HFF-Myc (cell line): ENCODE measurements at places on chromosomes 13 and 19.

GRCh38 chr13:68185444-68186141 is 955.5 kb upstream of the PCDH9 start:
- no peak for DNase-seq

- no peak for DNase-seq
These were observed 80.3 kb downstream of the GJA3 start for GRCh38 chr13:20080377-20081164.

GRCh38 chr13:45042539-45042938 is 53.2 kb downstream of the GPALPP1 start:
- no peak for DNase-seq

DNA sequence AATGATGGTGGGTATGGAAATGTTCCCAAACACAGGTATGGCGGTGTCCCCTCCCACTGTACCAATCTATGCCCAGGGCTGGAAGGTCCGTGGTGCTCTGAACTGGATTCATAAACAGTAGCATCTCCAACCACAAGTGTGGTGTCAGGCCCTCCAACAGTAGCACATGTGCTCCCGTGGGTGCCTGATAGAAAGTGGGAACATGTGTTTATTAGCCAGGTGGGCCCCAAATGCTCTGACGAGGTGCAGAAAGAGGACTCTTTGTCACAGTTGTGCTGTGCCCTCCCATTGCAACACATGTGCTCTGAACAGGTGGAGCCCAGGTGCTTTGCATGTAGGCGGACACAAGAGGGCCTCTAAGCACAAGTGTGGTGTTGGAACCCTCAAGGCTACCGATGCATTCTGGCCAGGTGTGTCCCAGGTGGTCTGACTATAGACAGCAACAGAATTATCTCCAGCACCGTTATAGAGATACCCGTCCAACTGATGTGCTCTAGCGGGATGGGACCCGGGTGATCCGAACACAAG is 75.4 kb upstream of the ZNF30 start:
- no peak for DNase-seq

- peak; percentile 3 for DNase-seq
These were observed 1.3 kb upstream of the CEACAM6 start for GRCh38 chr19:41753936-41754529.

GRCh38 chr19:35641515-35642151 is at the start of gene ETV2:
Gene ETV2 (plus strand): TSS chr19:35641745. CDS start chr19:35642461, 716 bp downstream.
- no peak for DNase-seq

DNA sequence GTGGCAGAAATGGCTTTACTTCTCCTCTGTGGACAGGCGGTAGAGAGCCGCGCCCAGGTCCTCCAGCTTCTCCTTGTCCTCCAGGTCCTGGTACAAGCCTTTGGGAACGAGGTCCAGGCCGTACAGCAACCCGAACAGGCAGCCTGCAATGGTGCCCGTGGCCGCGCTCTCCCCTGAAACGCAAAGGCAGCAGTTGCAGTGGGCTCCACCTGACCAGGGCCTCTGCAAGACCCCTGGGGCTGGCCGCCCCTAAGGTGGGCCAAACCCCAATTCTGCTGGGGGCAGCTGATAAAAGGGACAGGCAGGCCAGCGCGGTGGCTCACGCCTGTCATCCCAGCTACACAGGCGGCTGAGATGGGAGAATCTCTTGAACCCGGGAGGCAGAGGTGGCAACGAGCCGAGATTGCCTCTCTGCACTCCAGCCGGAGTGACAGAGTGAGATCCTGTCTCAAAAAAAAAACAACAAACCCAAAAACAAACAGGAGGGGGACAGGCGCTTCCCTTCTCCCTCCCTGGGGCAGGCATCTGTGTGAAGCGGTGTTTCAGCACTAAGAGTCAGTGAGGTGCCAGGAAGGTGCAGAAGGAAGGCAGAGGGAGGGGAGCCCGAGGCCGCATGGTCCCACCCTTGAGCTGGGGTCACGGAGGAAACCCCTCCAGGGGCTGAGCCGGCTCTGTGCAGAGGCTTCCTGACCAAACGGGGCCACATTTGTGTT is 30.3 kb downstream of the ADPRHL1 start:
- no peak for DNase-seq

- DNase-seq, result no peak
These were observed 26.8 kb downstream of the CHAF1A start for GRCh38 chr19:4429256-4429655.

DNA sequence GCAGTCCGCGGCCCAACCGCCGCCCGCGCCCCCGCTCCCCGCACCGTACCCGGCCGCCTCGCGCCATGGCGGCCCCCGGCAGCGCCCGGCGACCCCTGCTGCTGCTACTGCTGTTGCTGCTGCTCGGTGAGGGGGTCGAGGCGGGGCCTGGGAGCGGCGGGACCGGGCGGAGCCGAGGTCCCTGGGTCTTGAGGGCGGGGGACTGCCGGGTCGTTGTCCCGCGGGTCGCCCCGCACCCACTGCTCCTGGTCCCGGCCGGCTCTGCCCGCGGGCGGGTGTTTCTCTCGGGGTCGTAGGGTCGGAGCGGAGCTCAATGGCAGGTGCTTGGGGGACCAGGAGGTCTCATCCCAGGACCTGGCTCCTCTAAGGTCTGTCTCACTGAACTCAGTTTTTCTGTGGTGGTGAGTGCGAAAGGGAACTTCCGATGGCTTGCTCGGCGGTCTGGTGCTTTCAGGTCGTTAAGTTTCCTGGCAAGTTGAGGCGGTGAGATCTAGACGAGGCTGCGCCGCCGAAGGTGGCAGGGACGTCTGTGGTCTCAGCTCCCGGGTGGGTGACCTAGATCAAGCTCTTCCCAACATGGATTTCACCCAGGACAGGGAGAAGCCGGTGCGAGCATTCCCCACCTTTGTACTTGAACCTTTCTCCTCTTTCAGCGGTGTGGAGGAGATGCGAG is 467 bp downstream of the LAMP1 start:
- no peak for DNase-seq

- DNase-seq, result no peak
These were observed 9.5 kb upstream of the ZNF541 start for GRCh38 chr19:47582320-47582909.

GRCh38 chr13:87779426-87779825 is 108.3 kb downstream of the SLITRK5 start:
- DNase-seq, result no peak

DNA sequence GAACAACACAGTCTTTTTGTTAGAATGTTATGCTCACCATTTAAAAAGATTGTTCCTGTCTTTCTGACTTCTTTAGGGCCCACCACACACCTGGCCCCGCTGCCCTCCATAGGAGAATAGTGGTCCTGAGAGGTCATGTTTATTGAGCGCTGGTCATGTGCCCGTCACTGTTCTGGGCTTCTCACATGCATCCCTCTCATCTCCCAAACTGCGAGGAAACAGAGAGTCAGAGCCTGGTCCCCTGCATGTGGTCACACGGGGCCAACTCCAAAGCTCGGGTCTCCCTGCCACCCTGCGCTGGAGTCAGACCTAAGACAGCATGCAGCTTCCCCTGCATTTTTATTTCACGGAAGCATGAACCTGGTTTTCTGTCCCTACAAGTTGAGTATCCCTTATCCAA is 70.4 kb upstream of the GPR183 start:
- DNase-seq, result no peak

- DNase-seq, result no peak
These were observed 17.2 kb upstream of the SLITRK6 start for GRCh38 chr13:85816413-85816812.

GRCh38 chr13:51674276-51674675 is 90.0 kb downstream of the WDFY2 start:
- DNase-seq, result no peak

DNA sequence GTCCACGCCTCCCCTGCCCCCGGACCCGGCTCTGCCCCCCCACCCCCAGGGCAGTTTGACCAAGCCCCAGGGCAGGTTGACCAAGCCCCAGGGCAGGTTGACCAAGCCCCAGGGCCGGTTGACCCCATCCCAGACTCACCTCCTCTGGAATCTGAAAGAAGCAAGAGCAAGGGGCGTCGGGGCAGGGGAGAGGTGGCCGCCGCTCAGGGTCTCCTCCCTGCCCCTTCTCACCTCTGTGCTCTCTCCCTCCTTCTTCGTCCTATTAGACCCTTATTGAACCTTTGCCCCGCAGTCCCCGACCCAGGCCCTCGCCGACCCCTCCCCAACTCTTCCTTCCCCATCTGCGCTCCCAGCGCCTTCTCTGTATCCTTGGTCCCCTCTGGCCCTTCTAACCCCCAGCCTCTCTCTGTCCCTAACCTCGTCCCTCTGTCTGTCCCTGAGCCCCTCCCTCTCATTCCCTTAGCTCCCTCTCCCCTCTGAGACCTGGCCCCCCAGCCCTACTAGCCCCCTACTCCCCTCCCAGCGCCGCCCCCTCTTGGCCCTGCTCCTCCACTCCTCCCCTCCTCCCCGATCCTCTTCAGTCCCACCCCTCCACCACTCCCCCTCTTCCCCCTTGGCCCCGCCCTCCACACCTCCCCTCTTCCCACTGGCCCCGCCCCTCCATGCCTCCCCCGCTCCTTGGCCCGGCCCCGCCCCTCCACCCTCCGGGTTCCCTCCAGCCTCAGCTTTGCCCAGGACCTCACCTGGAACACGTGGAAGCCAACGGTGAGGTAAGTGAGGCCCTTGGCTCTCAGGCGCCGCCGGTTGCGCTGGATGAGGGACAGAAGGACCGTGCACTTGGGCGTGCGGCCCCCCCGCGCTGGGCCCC is 7.6 kb downstream of the CAPN12 start:
- DNase-seq, result no peak

DNA sequence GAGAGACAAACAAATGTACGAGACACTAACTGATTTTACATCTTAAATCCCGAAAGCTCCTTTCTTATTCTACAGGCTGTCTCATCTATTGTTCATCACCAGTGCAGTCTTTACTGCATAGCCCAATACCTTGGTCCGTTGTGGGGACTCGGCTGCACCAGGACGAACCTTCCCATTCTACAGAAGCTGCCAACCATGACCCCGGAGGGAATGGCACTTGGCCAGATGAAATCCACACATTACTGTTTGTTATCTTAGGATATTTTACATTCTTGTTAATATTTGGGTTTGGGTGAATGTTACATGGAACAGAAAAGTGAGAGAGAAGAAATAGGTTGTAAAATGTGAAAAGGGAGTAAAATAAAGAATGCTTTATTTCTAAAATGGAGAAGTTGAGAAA is 195.1 kb downstream of the RFC3 start:
- no peak for DNase-seq
